Hippocampal formation (tissue), 2 donors: ENCODE measurements at places on chromosomes 13 and 19.

- DNase-seq: no peak
Observed at GRCh38 chr13:49954674-49955455, 18.7 kb upstream of the SPRYD7 start.

- DNase-seq: no peak
Observed at GRCh38 chr13:34335014-34336007, 517.4 kb downstream of the RFC3 start.

DNA sequence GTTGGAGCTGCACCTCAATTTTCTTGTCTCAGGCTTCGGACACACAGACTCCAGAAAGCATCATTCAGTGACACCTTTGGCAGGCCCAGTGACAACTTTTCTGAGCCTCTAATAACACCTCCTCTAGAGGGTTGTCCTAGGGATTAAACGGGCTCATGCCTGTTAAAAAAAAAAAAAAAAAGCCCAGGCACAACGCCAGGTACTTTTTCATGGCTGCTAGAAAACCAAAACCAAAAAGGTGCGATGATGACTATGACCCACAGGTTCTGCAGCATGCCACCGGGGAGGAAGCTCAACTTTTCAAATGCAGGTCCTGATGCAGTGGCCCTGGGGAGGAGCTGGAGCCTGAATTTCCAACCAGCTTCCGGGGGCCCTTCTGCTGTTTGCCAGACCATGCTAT lies 184.2 kb downstream of the ABCC4 start:
- DNase-seq: no peak

- DNase-seq: no peak
Observed at GRCh38 chr19:15296353-15296752, 36.0 kb downstream of the BRD4 start.

GRCh38 chr19:41926028-41926762 lies 2.1 kb downstream of the ERFL start:
- DNase-seq: no peak

DNA sequence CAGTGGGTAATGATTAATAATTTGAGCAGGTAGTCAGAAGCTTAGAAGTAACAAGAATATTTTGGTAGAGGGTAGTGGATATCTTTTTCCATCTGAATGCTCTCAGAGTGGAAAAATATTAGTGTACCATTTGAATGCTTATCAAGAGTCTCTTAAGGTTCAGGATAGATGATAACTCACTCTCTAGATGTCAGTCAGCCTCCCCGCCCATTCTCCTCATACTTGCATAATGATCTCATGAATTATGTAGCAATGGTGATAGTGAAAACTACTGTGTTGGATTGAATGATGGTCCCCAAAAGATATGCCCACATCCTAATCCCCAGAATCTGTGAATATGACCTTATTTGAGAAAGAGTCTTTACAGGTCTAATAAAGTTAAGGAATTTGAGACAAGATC lies 132.7 kb upstream of the KLF12 start:
- no peak for DNase-seq

- DNase-seq: no peak
Observed at GRCh38 chr13:48857576-48857975, 118.1 kb upstream of the FNDC3A start.

DNA sequence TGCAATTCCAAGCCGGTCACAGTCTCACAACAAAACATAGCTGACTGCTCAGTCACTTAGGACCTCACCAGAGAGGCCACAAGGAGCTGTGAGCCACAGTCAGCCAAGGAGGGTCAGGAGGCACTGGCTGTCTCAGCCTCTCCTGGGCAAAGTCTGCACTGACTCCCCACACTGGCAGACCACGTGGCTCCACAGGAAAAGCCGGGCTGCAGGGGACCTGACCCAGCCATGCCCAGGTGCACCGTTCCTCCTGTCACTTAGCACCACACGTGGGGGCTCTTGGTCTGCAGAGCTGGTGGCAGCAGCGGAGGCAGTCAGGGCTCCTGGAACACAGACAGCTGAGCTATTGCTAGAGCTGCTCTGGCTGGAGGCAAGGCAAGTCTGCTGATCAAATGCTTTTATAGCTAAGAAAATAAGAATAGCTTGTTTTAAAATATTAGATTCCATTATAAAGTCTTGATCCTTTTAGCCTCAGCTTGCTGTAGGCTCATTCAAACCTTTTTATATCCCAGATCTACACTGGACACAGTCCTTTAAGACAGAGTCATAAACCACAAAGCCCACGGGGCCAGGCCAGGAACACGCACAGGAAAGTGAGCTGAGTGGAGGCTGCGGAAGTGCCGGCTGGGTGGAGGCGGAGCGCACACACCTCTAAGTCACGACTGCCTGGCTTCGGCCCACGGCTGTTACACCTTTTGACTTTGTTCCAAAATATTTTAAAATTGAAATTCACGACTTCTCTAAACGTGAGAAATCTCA lies 744.1 kb downstream of the UQCRFS1 start:
- DNase-seq: no peak

- no peak for DNase-seq
Observed at GRCh38 chr13:45943965-45944364, 92.4 kb upstream of the SIAH3 start.

GRCh38 chr13:32117701-32118100 lies 86.1 kb downstream of the FRY start:
- DNase-seq: no peak

- DNase-seq: no peak
Observed at GRCh38 chr19:36151144-36152018, 866 bp downstream of the COX7A1 start.

DNA sequence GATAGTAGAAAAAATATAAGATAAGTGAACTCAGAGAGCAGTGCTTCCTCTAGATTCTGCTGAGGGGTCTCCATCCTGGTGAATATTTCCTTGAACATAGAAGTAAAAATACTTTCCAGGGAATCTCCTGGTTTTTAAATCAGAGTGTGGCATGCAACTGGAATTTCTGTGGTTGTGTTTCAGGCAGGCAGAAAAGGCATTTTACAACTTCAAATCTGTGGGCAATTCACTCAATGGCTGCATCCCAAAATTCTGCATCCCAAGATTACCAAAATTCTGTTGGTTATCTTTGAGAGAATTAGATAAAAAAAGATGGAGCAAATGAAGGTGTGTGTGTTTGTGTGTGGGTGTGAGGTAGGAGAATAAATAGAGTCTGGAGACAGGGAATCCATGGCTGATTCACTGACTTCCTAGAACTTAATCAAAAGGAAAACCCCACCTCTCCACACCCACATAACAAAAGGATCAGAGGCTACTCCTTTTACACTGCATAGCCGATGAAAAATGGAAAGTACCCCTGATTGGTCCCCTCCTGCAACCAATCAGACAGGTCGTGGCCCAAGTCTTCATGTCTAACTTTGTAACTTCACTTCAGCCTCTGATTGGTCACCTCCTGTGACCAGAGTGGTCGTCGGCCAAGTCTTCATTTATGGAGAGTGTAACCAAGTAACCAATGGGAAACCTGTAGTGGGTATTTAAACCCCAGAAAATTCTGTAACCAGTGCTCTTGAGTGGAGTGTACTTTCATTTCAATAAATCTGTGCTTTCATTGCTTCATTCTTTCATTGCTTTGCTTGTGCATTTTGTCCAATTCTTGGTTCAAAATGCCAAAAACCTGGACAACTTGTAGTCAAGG lies 112.8 kb downstream of the DLEU7 start:
- DNase-seq: no peak

- no peak for DNase-seq
Observed at GRCh38 chr13:39186205-39186875, 148.1 kb downstream of the NHLRC3 start.

GRCh38 chr19:17719730-17720400 lies 585 bp downstream of the MAP1S start:
- no peak for DNase-seq

GRCh38 chr13:66534561-66534960 lies 695.6 kb downstream of the PCDH9 start:
- DNase-seq: no peak

DNA sequence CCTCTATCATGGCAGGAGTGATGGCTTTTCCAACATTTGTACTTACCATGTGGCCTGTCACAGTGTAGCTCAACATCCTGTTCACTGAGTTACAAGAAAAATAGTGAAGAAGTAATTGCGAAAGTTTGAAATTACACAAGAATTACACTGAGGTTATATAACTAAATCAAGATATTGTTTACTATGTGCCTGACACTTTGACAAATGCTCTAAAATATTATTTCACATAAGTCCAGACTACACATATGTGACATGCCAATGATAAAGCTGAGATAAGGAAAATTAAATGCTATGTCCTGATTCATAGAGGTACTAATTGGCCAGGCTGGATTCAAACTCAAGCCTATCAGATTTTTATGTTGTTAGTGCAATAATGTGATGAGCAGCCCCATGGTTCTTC lies 451.7 kb downstream of the PCDH9 start:
- no peak for DNase-seq

DNA sequence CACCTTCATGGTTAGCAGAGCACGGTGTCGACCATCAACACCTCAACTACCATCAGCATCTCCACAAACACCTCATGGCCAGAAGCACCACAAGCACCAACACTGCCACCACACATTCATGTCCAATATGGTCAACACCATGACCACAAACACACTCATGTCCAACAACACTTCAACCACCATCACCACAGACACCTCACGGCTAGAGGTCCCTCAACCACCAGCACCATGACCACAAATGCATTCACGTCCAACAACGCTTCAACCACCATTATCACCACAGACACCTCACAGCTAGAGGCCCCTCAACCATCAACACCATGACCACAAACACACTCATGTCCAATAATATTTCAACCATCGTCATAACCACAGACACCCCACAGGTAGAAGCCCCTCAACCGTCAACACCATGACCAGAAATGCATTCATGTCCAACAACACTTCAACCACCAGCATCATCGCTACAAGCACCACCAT lies 10.2 kb downstream of the TRAPPC5 start:
- no peak for DNase-seq

- no peak for DNase-seq
Observed at GRCh38 chr13:113033054-113033850, 64.2 kb downstream of the MCF2L start.

GRCh38 chr19:46727757-46728156 lies 10.8 kb upstream of the PRKD2 start:
- DNase-seq: no peak

- no peak for DNase-seq
Observed at GRCh38 chr13:94157705-94158218, 321.7 kb downstream of the DCT start.

DNA sequence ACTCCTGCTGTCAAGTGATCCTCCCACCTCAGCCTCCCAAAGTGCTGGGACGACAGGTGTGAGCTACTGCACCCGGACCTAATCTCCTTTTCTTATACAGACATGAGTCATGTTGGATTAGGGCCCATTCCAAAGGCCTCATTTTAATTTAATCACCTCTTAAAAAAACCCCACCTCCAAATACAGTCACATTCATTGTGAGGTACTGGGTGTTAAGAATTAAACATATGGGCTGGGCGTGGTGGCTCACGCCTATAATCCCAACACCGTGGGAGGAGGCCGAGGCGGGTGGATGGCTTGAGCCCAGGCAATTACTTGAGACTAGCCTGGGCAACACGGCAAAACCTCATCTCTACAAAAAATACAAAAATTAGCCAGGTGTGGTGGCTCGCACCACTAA lies 46.6 kb downstream of the PIN1 start:
- DNase-seq: no peak

GRCh38 chr19:16449330-16449961 lies 22.3 kb downstream of the EPS15L1 start:
- DNase-seq: no peak

- DNase-seq: no peak
Observed at GRCh38 chr13:40639221-40639681, 27.2 kb downstream of the FOXO1 start.

GRCh38 chr13:72850959-72851677 lies 69.2 kb downstream of the PIBF1 start:
- DNase-seq: no peak

DNA sequence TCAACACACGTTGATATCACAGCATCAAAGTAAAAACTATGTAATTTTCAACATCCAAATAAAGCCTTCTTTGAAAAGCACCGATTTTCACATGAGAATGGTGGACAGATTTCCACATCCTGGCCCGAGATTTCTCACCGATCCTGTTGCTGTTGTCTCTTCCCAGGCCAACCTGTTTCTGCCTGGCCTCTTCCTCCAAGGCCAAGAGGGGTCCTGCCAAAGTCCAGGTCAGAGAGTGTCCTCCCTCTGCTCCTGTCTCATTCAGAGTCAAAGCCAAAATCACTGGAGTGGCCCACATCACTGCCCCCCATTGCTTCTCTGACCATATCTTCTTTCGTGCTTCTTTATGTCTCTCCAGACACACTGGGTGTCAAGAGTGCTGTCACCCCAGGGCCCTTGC lies 49.5 kb downstream of the CHST8 start:
- DNase-seq: no peak

- no peak for DNase-seq
Observed at GRCh38 chr19:41646589-41647204, 19.8 kb upstream of the CEACAM4 start.

- DNase-seq: no peak
Observed at GRCh38 chr19:7101498-7102253, 32.2 kb downstream of the ZNF557 start.

- DNase-seq: peak; percentile 48
Observed at GRCh38 chr19:3359015-3359918, 7.1 kb upstream of the NFIC start.

DNA sequence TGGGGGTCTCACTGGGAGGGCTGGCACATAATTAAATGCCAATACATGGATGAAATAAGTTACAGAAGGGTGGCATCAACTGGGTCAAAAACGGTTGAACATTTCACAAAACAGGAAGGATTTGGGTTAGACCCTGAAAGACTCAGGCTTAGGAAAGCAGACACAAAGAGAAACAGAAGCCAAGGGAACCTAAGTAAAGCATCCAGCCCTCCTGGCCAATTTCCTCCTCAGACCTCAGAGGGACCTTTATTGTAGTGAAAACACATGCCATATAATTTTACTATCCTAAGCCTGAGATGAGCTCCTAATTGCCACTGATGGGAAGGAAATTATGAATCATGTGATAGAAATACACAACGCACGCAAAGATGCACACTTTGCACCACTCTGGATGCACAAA lies 12.1 kb upstream of the CEACAM3 start:
- no peak for DNase-seq

- DNase-seq: no peak
Observed at GRCh38 chr19:34838753-34839431, 65.9 kb upstream of the ZNF599 start.

DNA sequence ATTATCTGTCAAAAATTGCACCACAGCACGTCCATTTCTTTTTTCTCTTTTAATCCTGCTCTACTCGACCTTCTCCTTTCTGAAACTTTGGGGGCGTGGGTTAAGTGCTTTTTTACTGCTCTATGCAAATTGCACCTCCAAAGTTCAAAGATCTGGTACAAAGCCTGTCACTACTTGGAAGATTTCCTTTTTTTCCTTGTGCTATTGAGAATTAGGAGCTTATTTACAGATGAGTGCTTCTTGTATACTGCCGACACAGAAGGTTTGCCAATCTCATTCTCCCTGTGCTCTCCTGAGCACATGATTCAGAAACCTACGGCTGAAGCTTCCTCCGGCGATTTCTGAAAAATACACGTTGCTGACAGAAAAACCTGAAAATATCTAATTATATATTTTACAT lies 94.8 kb downstream of the TEX29 start:
- DNase-seq: no peak

- no peak for DNase-seq
Observed at GRCh38 chr19:47226426-47227351, 4.3 kb downstream of the BBC3 start.

GRCh38 chr13:101230271-101230890 lies 185.9 kb downstream of the NALCN start:
- DNase-seq: no peak
